Spinal cord (tissue), 10 donors: ENCODE measurements at places on chromosomes 2 and 18. TPM values are rescaled to one million over a fixed set of nuclear protein-coding genes. Genes with fewer than 3 reads are reported as not detected.

DNA sequence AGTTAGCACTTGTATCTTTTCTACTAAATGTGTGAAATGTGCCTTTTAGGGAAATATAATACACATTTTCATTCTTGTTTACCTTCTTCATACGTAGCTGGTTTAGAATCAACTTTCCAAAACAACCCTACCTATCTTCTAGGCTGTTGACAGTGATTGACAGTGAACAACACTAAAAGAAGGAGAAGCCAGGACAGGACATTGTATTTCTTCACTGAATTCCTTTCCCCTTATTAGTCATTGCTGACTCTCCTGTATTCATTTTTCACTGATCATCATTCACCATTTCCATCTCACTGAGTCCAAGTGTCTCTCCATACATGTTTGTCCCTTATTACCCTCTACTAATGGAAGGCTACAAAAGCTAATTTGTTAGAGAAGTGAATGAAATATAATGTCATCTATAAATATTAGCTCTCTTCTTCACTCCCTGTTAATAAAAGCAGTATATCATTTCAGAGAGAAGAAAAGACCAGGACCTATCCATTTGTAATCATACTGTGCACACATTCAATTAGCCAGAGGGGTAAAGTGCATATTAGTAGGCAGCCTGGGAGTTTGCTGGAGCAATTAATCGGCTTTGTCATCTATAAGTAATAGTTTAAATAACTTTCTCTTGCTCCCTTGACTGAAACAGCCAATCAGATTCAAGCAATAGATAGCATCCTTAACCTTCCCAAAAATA is 192.5 kb upstream of the FOSL2 start:
- DNase-seq = no peak

DNA sequence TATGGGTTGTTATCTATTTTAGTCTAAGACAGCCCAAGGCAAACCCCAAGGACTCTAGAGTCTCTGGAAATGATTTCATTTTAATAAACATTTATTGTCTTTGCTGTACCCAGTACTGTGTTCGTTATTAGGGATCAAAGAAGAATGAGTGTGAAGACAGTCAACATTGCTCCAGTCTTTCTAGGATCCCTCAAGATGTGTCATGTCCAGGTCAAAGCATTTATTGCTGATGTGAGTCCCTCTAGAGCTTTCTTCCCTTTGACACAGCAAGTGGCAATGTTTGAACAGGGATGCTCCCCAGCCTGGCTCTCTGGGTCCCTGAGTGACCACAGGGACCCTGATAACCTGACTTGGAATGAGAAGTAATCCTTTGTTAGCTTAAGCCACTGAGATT is 123.1 kb upstream of the STK17B start:
- no peak for DNase-seq

DNA sequence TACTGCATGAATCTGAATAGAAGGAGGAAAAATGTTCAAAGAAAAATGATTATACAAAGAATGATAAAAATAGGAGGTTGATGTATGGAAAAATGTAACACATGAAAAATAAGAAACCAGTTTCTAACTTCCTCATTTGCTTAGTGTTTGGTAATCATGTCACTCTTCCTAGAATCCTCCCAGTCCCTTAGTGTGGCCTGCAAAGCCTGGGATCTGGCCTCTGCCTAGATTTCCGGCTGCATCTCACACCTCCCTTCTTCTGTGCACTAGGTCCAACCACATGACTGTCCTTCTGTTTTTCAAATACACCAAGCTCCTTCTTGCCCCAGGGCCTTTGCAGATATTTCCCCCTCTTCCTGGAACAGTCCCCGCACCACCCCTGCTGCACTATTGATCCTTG is 76.8 kb upstream of the RBMS1 start:
- no peak for DNase-seq

DNA sequence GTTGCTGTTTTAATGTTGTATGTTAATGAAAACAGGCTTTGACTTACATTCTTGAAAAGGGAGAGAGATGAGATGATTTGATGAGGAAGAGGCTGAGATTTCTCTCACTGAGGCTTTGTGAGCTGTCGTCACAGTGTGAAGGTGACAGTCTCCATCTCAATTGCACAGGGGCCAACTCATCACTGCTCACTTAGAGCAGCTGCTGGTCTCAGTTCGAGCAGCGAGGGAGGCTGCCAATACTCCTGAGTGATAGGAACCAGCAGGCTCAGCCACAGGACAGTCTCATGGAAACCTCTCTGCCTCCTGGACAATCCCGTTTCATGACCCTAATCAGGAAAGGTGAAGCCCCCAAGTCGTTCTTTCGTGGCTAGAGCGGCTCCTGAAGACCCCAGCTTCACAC is 170.7 kb upstream of the SOX11 start:
- DNase-seq = no peak

DNA sequence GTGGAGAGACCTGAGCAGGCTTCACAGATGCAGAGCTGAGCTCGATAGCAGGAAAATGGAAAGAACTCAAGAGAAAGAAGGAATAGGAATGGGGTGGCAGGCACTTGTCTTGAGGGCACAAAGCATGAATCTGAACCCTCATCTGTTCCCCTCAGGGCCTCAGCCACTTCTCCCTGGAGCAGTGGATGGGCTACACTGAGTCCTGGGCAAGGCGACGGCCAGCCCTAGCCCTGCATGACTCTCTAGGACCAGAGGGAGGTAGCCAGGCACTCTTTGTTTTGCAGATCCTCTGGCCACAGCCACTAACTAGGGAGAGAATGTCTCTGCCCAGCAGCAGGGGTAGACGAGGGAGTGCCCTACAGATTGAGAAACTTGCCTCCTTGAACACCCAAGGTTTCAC is 3.4 kb upstream of the TEX51 start:
- no peak for DNase-seq

DNA sequence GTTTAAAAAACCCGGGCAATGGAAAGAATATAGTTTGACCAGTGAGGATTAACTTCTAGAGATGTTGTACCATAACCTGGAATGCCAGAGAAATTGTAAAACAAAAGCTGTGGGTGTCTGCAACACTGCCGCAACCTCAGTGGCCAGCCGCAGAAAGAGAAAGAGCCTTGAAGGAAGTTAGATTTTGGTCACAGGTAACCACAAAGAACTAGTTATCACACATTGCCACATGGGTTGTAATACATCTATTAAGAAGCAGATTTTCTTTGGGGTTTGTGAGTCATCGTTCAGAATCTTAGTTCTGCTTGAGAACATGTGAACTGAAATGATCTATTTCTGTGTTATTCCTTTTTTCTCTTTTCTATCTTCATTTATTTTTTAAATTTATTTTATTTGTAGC is 222.9 kb upstream of the AGAP1 start:
- no peak for DNase-seq

Gene ZNF532
- total RNA-seq = 106 TPM
